ENCODE measurements at places on chromosomes 5 and 9. TPM values are rescaled to one million over a fixed set of nuclear protein-coding genes. Genes with fewer than 3 reads are reported as not detected.

CORO2A gene
- total RNA-seq = 0.37 TPM

BHMT2 gene
- 0.51 TPM for total RNA-seq

TLN1 gene
- total RNA-seq = 88.0 TPM

STKLD1 gene
- total RNA-seq = 0.37 TPM

ORM1 gene
- total RNA-seq = 10.2 TPM

FRMPD1 gene
- 0.95 TPM for total RNA-seq

SAXO1 gene
- total RNA-seq = not detected

DIRAS2 gene
- total RNA-seq = 1.0 TPM

SHOC1 gene
- 0.06 TPM for total RNA-seq

EGFLAM gene
- 1.1 TPM for total RNA-seq

FBP2 gene
- total RNA-seq = 0.46 TPM

MYOT gene
- total RNA-seq = 0.19 TPM

DNA sequence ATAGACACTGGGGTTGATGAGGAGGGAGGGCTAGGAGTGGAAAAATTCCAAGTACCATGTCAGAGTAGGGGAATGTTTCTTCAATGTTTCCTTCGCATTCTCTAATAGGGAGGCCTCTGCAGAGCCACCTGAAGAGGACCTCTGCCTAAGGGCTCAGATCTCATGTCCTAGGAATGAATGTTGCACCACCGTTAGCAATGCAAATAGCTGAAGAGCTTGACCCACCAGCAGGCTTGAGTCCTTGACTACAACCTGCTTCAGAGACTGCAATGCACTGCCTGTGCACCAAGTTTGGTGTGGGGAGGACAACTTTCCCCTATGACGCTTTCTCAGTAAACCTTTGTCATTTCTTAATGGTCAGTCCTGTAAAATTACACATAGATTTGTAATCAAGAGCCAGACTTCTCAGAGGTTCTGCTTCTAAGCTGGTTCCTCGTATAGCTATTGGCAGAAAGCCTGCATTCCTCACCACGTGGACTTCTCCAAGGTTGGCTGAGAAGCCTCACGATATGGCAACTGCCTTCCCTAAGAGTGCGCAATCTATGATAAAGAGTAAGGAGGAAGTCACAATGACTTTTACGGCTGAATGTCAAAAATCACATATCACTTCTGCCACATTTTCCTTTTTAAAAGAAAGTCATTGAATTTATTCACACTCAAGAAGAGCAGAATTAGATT, 600.7 kb upstream of the PTGER4 start:
- no peak for DNase-seq

- DNase-seq = no peak
These were observed 537.6 kb downstream of the ANXA1 start for GRCh38 chr9:73689051-73689870.

DNA sequence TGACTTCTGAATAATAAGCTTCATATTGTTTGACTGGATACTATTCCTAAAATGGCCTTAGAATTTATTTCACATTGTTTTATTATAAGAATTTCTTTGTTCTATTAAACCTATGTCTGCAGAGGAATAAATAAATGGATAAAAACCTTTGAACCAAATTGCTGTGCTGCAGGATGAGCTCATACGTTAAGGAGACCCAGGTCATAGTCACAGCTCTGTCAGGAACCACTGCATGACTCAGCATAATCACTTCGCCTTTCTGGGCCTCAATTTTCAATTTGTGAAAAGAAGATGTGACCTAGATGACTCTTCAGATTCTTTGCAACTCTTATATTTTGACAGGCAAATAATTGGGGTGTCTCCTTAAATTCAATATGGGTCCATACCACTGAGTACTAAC, 36.7 kb upstream of the HMHB1 start:
- no peak for DNase-seq

DNA sequence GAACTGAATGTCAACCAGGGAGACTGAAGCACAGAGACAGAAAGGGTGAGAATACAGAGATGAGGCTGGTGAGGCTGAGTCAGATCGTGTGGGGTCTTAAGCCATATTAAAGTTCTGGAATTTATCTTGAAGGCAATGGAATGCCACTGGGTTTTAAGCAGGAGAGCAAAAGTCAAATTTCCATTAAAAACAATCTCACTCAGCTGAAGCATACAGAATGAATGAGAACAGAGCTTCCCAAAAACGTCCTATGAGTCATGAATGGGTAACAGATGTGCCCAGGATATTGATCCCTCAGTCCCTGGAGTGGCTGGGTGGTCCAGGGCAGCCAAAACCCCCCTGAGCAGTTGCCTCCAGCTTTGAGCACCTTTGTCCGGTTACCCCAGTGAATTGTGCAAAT, 44.9 kb downstream of the PFDN1 start:
- no peak for DNase-seq

GRCh38 chr5:175012267-175012666, 287.9 kb downstream of the MSX2 start:
- DNase-seq = no peak

GRCh38 chr5:132677191-132677590, 3.4 kb downstream of the IL4 start:
- no peak for DNase-seq

DNA sequence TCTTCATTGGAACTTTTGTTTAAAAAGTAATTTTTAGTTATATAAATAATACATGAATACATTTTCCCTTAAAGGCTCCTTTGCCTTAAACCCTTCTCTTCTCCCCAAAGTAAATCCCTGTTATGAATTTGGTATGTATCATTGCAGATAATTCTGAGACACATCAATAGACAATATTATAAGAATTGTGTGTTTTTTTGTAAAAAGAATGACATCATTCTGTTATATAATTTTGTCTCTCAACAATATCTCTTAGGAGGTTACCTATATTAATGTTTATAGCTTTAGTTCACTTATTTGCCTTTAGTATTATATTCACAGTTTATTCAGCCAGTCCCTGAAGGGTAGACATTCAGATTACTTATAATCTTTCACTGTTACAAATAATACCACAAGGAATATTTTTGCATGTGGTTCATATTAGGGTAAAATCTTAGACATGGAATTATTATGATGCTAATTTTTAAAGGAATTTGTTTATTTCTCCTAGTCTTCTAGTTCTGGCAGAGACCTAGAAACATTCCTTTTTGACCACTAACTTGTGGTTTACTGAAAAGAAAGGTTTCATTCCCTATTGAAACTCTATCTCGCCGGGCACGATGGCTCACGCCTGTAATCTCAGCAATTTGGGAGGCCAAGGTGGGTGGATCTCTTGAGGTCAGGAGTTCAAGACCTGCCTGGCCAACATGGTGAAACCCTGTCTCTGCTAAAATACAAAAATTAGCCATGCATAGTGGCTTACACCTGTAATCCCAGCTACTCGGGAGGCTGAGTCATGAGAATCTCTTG, 105.6 kb downstream of the KCTD16 start:
- no peak for DNase-seq

GRCh38 chr9:14063756-14064155, 250.2 kb downstream of the NFIB start:
- no peak for DNase-seq

DNA sequence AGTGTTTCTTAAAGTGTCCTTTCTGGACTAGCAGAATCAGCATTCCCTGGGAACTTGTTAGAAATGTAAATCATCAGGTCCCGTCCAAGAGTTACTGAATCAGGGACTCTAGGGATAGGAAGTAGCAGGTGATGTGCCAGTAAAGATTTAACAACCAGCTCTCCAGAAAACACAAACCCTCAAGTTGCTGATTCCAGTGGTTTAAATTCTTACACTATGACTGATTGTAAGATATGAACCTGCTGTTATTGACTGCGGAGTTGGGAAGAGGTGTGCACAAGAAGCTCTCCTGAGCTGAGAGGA, 39.1 kb upstream of the BASP1 start:
- DNase-seq = no peak

DNA sequence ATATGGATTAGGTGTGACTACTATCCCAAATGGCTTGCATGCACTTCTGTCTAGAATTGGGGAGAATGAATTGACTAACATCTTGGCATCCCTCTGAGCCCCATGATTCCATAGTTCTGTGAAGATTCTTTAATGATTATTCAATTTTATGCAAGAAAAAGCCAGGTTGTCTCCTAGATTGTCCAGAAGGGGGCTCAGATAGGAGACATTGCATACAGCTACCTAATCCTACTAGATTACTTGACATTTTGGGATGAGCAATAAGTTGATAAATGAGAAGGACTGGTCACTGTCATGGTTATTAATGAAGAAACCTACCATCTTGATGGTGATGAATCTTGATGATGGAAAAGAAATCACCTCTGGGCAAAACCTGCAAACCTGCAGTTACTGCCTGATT, 117.0 kb downstream of the CARTPT start:
- no peak for DNase-seq

GRCh38 chr9:19470981-19471650, 62.3 kb downstream of the ACER2 start:
- no peak for DNase-seq

DNA sequence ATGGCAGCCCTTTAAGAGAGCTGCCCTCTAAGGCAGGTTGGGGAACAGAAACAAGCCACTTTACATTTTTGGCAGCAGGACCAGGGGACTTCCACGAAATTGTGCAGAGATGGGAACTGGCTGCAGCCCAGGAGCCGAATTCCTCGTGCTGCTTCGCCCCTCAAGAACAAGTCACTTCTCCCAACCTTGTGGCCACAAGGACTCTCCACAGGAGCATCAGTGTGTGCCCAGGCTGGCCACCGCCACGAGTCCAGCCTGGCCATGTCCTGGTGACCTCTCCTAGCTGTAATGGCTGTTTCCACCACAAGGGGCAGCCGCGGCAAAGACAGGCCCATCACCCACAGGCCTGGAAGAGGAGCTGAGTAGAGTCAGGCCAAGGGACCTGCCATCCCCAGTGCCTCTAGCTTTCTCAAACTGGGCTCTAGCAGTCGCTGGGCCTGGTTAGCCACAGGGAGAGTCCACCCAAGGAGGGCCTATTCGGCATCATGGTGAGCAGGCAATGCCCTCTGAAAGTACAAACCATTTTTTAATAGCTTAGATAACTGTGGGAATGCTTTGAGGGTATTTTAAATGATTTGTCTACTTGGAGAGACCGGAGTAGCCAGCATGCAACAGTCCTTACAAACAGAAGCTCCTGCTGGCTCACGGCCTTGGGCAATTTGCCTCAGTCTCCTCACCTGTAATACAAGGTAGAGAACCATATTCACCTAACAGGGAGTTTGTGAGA, 129.0 kb downstream of the COL23A1 start:
- DNase-seq = peak; percentile 74

DNA sequence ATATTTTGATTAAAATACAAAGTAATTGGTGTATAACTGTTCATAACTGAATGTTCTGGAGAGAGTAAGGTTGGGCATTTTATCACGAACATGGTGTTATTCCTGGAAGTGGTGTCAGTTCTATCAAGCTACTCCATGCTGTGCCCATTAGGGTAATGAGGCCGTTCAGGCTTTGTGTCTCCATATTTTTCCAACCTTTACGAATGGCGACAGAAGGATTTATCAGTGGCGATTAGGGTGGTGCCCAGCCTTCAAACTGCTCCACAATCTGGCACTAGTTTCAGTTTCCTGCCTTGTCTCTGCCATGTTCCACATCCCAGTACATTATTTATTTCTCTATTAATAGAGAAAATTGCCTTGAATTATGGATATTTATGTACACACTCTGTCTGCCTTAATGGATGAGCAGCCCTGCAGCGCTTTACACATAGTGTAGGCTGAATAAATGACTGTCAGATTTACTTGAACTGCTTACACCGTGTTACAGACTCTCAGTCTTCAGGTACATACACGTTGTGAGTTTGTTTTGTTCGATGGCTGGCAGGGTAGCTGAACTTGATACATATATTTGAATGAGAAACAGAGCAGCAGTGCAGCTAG, 23.9 kb upstream of the TMC1 start:
- DNase-seq = no peak

DNA sequence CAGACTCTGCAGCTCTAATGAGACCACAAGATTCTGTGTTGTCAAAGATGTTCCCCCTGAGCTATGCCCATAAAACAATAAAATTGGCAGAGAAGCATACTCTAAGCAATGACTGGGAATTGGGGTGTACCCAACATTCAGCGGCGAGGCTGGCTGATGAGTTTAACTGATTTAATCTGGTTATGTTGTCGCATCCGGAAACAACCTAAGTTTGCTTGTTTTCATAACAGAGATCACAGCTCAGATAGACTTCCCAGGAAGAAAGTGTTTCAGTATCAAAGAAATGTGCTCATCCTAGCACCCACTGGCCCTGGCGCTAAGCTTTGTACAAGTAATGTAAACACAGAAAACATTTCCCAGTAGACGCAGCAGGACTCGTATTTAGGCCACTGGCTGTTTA, 7.4 kb downstream of the SEMA5A start:
- no peak for DNase-seq

DNA sequence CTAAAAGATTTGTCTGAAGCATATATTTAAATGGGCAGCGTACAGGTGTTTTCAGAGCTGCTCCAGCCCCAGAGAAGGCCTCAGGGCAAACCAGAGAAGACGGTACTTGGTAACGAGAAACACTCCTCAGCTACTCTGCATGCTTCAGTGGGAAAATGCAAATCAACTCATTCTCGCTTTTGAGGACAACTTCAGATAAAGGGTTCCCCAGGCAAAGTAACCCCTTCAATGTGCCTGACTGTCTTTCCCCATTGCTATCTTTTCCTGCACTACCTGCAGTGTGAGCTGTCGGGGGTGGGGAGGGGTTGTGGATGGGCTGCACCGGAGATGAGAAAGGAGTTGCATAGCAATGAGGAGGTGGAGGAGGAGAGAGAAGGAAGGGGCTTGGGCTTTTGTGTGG, 339.7 kb upstream of the CLINT1 start:
- DNase-seq = no peak

DNA sequence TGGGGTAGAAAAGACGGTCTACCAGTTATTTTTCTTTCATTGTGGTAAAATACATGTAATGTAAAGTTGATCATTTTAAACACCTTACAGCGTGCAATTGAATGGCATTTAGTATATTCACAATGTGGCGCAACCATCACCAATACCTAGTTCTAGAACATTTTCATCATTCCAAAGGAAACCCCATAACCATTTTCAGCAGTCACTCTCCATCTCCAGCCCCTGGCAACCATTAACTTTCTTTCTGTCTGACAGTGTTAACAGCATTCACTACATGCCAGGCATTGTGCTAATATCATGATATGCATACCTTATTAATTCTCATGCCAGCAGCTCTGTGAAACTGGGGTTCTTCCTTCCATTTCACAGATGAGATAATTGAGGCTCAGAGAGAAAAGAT, 32.0 kb downstream of the PTGS1 start:
- DNase-seq = no peak

- DNase-seq = no peak
These were observed 59.8 kb upstream of the ABCA1 start for GRCh38 chr9:104987743-104988142.

- DNase-seq = no peak
These were observed 14.7 kb upstream of the PWWP2A start for GRCh38 chr5:160133918-160134304.
